Heart left ventricle (tissue), 16 donors: ENCODE measurements at places on chromosomes 2 and 18. TPM values are rescaled to one million over a fixed set of nuclear protein-coding genes. Genes with fewer than 3 reads are reported as not detected.
A peak's percentile ranks its signal among the peaks of the same experiment; 100 is the strongest.

GPR17 gene
- not detected for total RNA-seq

IL18R1 gene
- 1.9 TPM for total RNA-seq

FIGN gene
- 14.5 TPM for total RNA-seq

DNA sequence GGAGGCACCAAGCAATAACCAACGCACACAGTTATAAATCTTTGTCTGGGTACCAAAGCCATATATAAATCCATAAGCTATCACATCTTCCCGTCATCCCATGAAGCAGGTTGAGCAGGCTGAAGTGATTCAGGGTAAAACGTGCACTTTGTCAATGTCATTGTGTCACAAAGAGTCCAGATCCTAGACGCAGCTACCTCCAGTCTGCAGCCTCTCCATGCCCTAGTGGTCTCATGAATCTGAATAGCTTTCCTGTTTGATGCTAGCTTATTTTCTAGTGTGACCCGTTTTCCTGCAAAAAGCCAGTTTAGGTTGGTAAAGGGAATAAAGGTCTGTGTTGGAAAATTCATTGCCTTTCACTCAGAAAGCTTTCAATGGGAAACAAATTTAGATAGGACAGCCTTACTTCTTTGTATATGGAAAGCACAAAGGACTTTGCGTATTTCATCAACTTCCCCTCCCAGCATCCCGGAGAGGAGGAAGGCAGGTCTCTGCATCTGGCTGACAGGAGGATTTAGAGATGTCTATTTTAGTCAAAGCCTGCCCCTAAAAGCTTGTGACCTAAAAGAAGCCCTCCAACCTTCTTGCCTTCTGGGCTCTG lies 222.3 kb upstream of the ARL4C start:
- no peaks in the 10 kb centered on the region for H3K27me3 ChIP-seq
- H3K4me3 ChIP-seq = no peak overlapping the region
- no peaks in the 10 kb centered on the region for H3K4me1 ChIP-seq

GRCh38 chr2:206616151-206616550 lies 26.1 kb upstream of the FAM237A start:
- no peaks in the 10 kb centered on the region for H3K4me1 ChIP-seq
- no peak for DNase-seq
- H3K4me3 ChIP-seq = no peak overlapping the region

DNA sequence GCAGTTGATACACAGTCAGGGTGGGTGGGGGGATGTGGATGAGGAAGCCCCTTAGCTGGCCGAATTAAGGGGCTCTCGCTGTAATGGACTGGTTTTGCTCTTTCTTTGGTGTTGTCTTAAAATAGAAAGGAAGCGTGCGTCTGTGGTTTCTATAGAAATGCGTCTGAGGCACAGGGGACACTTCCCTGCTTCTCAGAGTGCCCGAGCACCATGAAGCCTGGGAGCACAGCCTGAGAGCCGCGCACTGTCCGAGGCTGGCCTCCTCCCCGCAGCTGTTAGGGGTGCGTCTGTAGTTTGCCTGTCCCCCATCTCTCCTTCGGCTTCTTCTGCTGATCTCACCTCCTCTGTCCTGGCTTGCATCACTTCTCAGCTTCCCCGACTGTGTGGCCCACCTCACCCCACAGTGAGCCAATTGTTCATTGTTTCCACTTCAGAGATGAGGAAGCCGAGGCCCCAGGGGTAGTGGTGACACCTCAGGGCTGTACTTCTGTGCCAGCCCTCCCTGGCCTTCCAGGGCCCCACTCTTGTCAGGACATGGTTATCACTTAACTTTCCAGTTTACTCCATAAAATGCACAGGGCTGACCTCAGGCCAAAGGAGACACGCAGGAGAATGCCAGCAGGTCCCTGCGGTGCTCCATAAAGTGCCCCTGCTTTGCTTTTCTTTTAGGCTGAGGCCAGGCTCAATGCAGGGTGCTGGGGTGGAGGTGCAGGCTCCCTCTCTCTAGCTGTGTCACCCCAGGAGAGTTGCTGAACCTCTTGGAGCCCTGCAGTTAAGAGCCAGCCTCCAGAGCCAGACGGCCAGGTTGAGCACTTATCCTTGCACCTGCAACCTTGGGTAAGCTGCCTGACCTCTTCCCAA lies 210.6 kb downstream of the SEPTIN10 start:
- no peak for DNase-seq
- no peak overlapping the region for H3K4me3 ChIP-seq
- H3K36me3 ChIP-seq = no peaks in the 10 kb centered on the region
- no peak overlapping the region for H3K27ac ChIP-seq
- no peaks in the 10 kb centered on the region for H3K4me1 ChIP-seq

DNA sequence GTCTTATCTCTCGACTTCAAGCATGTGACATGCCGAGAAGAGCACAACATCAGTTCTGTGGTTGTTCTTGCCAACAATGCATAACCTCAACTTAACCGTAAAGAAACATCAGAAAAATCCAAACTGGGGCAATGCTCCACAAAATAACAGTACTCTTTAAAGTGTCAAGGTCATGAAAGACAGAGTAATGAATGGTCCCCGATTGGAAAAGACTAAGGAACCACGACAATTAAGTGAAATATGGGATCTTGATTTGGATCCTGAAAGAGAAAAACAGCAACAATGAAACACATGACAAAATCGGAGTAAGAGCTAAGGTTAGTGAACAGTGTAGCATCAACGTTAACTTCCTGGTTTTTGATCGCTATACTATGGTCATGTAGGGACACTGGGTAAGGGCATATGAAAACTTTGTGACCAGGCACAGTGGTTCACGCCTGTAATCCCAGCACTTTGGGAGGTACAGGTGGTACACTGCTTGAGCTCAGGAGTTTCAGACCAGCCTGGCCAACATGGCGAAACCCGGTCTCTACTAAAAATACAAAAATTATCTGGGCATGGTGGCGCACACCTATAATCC lies 55.2 kb downstream of the UNC50 start:
- H3K27ac ChIP-seq = no peak overlapping the region
- H3K4me3 ChIP-seq = no peak overlapping the region
- H3K36me3 ChIP-seq = peaks cover 24% of the 10 kb centered on the region
- no peaks in the 10 kb centered on the region for H3K4me1 ChIP-seq
- DNase-seq = no peak

GRCh38 chr18:79634186-79634585 lies 45.4 kb upstream of the CTDP1 start:
- peaks cover 8% of the 10 kb centered on the region for H3K4me1 ChIP-seq
- H3K4me3 ChIP-seq = no peak overlapping the region
- H3K27ac ChIP-seq = no peak overlapping the region
- no peak for DNase-seq

DNA sequence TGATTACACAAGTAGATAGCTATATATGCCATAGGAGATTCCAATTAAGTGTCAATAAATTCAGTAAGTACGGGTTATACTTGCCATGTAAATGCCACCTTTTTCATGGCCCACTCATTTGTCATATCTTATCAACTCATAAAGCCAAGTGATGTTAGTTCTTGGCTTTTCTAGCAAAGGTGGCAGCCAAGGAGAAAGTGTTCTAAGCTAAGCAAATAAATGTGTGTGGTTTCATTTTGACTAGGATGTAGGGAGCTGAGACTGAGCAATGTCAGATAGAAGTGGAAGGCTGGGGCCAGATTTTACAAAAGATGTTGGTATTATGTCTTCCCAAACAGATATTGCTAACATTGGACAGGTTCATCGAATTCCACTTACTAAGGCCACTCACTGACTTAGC lies 952.0 kb downstream of the SLC4A3 start:
- no peaks in the 10 kb centered on the region for H3K36me3 ChIP-seq
- no peak for DNase-seq
- no peaks in the 10 kb centered on the region for H3K27me3 ChIP-seq
- H3K27ac ChIP-seq = no peak overlapping the region
- no peak overlapping the region for H3K4me3 ChIP-seq

GRCh38 chr2:196399096-196399495 lies 227.7 kb upstream of the STK17B start:
- DNase-seq = no peak
- no peak overlapping the region for H3K4me3 ChIP-seq
- peaks cover 36% of the 10 kb centered on the region for H3K4me1 ChIP-seq
- H3K27me3 ChIP-seq = no peaks in the 10 kb centered on the region

DNA sequence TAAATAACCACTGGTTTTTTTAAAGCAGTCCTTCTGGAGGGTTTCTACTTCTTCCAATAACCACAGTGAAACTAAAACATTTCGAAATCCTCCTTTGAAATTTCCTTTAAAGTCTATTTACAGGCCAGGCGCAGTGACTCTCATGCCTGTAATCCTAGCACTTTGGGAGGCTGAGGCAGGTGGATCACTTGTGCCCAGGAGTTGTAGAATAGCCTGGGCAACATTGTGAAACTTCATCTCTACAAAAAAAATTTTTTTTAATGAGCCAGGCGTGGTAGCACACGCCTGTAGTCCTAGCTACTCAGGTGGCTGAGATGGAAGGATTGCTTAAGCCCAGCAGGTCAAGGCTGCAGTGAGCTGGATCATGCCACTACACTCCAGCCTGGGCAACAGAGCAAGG lies 15.2 kb downstream of the KIDINS220 start:
- peak overlapping the region; percentile 65 for H3K27ac ChIP-seq
- no peak for DNase-seq
- H3K4me1 ChIP-seq = peaks cover 3% of the 10 kb centered on the region
- no peak overlapping the region for H3K4me3 ChIP-seq

DNA sequence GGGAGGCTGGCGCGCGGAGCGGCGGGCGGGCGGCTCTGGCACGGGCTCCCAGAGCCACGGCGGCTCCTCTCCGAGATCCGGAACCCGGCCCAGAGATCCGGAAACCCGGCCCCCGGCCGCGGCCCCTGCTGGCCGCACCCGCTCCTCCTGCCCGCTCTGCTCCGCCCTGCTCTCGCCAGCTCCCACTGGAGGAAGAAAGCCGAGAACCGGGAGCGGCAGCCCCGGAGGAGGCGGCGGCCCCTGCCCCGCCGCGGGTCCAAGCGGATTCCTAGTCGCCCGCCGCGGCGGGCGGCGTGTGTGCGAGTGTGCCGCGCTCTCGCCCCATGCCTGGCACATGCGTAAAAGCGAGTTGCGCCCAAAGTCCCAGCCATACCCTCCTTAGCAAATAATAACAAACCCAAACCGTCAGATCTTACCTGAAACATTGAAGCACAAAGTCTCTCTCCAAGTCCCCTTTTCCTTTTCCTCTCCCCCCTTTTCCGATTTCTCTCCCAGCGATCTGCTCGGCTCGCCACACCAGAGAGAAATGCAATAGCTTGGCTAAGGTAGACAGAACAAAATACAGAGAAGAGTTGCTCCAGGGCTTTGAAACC lies 108.7 kb upstream of the KCTD1 start:
- peaks cover 5% of the 10 kb centered on the region for H3K4me1 ChIP-seq
- peak overlapping the region; percentile 77 for H3K4me3 ChIP-seq
- peaks cover 3% of the 10 kb centered on the region for H3K27me3 ChIP-seq
- peak overlapping the region; percentile 86 for H3K27ac ChIP-seq
- peak; percentile 83 for DNase-seq

- no peaks in the 10 kb centered on the region for H3K27me3 ChIP-seq
- H3K36me3 ChIP-seq = no peaks in the 10 kb centered on the region
- no peak overlapping the region for H3K4me3 ChIP-seq
- H3K4me1 ChIP-seq = no peaks in the 10 kb centered on the region
- no peak overlapping the region for H3K27ac ChIP-seq
Measured at GRCh38 chr2:197647961-197648690, 27.3 kb downstream of the RFTN2 start.

DNA sequence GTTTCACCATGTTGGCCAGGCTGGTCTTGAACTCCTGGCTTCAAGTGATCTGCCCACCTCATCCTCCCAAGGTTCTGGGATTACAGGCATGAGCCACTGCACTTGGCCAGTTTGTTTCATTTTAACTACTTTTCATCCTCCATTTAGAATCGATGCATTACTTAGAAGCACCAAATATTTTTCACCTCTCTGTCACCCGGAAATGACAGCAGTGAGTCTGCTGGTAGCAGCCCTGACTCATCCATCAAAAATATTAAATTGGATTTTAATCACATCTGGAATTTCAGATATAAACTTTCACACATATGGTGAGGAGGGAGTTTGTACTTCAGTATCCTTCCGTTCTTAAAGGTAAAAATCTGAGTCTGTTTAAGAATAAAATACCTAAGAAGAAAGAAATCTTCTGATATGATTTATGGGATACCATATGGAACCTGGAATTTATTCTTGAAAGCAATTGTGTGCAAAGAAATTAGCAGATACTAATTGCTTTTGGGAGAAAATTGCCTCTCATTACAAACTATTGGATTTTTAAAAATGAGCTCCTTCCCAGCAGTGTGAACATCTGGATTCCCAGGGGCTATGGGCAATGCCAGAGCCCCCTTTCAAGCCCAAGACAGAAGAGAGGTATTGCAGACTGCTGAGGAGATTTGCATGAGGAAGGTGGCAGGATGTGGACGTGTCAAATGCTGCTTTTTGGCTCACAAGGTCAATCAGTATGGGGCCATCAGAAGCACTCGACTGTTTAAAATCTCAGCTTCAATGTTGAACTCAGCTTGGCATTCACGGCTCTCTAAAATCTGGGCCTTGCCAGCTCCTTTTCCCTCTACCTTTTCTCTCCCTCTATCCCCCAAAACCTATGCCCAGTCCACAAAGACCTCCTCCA lies 279.5 kb upstream of the SIX2 start:
- H3K4me1 ChIP-seq = no peaks in the 10 kb centered on the region
- no peak overlapping the region for H3K27ac ChIP-seq
- DNase-seq = no peak
- no peaks in the 10 kb centered on the region for H3K27me3 ChIP-seq
- H3K4me3 ChIP-seq = no peak overlapping the region
- H3K36me3 ChIP-seq = no peaks in the 10 kb centered on the region

DNA sequence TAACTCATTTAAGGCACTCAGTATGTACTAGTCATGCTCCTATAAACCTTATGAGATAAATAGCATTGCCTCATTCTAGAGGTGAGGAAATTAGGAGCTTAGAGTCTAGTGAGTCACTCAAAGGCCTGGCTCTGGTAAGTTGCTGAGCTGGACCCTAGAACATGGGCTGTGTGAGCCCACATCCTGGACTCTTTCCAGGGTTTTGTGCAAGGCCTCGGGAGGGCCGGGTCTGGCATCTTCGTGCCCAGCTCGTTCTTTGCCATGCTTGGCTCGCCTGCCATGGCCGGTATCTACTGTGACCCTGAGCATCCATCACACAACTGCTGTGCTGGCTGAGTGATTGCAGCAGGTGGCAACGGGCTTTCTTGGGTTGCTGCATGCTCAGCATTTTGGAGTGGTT lies 168.0 kb downstream of the LPIN1 start:
- no peaks in the 10 kb centered on the region for H3K27me3 ChIP-seq
- H3K4me1 ChIP-seq = no peaks in the 10 kb centered on the region
- H3K27ac ChIP-seq = no peak overlapping the region
- no peaks in the 10 kb centered on the region for H3K36me3 ChIP-seq
- H3K4me3 ChIP-seq = no peak overlapping the region

DNA sequence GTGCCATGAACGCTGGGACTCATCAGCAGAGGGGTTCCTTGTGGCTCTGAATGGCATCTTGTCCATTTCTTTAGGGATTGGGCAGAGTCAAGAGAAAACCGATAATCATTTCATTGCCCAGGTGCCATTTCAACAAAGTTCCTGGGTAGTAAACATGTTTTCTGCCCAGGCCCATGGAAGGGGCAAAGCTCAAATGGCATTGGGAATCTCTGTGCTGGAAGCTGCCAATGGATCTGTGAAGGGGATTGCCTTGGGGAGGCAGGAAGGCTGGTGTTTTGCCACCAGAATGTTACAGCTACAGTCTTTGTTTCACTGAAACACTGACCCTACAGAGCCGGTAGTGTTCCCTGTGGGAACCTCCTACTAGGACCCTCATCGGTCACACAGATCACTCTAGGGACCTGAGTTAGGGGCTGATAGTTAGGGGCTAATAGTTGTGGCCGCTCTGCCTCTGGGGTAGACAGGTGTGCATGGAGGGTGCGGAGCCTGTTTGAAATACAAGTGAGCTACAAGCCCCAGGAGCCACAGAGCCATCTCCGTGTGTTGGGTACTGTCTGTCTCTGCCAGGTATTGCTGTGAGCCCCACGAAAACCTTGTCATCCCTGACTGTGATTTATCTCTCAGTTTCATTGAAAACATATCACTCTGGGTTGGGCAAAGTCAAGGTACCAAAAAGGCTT lies 224.4 kb upstream of the COPS8 start:
- DNase-seq = no peak
- no peak overlapping the region for H3K4me3 ChIP-seq
- H3K4me1 ChIP-seq = no peaks in the 10 kb centered on the region
- no peak overlapping the region for H3K27ac ChIP-seq
- H3K36me3 ChIP-seq = no peaks in the 10 kb centered on the region
